ENCODE measurements at places on chromosomes 6 and 20. TPM values are rescaled to one million over a fixed set of nuclear protein-coding genes. Genes with fewer than 3 reads are reported as not detected.

DNA sequence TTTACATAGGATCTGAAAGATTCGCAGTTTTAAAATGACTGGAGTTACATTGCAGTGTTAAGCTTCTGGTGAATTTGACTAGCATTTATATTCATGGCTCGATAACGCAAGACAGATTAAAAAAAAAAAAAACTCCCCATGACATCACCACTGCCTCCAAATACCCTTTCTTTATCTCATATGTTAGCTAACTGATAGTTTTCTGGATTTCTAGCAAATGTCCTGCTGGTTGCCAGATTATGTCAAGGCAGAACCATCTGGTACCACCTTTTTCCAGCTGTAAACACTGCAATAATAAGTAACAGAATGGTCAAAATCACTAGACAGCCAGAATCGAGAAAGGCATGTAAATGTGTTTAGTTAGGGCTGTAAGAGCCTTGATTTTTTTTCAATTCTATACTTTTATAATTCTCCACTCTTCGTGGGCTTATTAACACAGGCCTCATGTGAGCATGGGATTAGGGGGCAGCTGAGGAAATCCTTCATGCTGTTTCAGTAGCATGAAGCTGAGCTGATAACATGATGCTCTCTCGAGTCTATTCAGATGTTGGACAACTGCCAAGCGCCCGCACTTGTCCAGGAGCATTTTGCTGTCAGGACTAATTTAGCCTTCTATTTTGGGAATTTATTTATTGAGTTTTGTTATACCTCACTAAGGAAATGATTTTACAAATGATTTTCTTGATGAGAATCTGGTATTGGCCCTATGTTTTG, 166.0 kb upstream of the SCGN start:
- no peak for DNase-seq

The TBPL1 gene
- 56.4 TPM for polyA plus RNA-seq

The FAM217A gene
- polyA plus RNA-seq = 4.0 TPM

The SRMS gene
- polyA plus RNA-seq = 0.30 TPM

- no peak for DNase-seq
Observed at GRCh38 chr20:23122796-23123655, 36.9 kb upstream of the CD93 start.

- DNase-seq = no peak
Observed at GRCh38 chr20:61295682-61296628, 43.9 kb downstream of the CDH4 start.

The CCDC170 gene
- 2.7 TPM for polyA plus RNA-seq

The C6orf132 gene
- polyA plus RNA-seq = 5.0 TPM

The OR12D3 gene
- not detected for polyA plus RNA-seq

The HLA-DQA1 gene
- 5.7 TPM for polyA plus RNA-seq

The AVP gene
- not detected for polyA plus RNA-seq

GRCh38 chr6:155328074-155328538, 13.8 kb upstream of the TFB1M start:
- DNase-seq = no peak

DNA sequence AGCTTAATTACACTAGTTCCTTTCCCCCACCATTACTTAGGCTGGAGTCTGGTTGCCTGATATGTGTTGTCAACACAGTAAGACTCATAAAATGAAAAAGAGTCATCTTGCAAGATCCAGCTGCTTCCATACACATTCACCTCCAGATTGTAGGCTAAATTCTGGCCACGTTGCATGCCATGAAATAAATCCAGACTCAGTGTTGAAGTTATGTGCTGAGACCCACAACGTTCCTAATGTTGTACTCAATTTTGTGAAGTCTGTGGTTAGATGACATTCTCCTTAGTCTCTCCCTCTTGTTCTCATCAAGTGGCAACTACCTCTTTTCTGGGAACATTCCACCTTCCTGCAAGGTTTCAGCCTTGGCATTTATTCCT, 212.3 kb downstream of the LMBRD1 start:
- no peak for DNase-seq

The KCNK5 gene
- 11.0 TPM for polyA plus RNA-seq

- no peak for DNase-seq
Observed at GRCh38 chr6:74606582-74607071, 599.2 kb downstream of the COL12A1 start.

DNA sequence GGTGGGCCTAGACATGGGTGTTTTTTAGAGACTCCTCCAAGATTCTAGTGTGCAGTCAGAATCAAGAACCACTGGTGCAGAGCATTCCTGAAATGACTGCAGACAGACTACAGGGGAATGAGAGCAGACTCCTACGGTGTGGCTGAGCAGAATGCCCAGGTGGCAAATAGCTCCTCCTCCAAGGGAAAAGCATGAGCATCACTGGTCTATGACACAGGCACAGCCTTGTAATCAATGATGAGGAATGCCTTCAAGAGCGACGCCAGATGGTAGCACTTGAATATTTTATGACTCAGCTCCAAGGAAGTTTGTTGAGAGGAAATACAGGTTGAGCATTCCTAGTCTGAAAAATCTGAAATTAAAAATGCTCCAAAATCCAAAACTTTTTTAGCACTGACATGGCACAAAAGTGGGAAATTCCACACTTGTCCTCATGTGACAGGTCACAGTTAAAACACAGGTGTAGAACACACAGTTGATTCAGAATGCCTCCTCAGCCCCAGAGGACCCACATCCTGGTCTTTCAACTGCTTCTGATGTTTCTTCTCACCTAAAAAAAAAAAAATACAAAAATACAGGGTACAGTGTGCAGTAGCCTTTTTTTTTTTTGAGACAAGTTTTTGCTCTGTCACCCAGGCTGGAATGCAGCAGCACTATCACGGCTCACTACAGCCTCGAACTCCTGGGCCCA, 10.6 kb upstream of the FAM8A1 start:
- no peak for DNase-seq

DNA sequence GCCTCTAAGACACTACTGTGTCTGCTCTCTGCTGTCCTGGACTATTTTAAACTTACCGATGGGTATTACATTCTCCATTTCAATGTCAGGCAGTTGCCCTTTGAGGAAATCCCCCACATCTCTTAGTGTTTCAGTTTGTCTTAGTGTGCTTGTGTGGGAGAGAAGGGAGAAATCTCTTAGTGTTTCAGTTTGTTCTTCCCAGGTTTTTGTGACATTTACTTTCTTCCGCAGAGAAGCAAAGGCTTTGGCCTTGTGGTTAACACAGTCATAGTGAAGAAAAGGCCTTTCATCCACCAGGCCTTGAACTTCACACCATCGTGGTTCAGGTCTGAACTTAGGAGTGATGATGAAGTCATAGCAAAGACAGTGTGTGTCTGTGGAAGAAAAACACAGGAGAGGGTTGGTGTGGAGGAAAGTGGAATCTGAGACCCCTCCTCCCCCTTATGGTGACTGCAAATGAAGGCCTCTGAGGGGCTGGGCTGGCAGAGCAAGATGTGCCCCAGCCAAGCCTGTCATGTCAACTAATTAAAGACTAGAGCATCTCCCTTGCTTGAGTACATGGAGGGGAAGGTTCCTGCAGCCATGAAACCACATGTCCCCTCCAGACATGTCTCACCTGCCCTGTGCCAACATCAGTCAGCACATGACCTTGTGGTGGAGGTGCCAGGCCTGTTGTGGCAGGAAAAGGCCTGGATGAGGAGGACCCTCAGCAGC, 23.9 kb downstream of the RAET1L start:
- no peak for DNase-seq

DNA sequence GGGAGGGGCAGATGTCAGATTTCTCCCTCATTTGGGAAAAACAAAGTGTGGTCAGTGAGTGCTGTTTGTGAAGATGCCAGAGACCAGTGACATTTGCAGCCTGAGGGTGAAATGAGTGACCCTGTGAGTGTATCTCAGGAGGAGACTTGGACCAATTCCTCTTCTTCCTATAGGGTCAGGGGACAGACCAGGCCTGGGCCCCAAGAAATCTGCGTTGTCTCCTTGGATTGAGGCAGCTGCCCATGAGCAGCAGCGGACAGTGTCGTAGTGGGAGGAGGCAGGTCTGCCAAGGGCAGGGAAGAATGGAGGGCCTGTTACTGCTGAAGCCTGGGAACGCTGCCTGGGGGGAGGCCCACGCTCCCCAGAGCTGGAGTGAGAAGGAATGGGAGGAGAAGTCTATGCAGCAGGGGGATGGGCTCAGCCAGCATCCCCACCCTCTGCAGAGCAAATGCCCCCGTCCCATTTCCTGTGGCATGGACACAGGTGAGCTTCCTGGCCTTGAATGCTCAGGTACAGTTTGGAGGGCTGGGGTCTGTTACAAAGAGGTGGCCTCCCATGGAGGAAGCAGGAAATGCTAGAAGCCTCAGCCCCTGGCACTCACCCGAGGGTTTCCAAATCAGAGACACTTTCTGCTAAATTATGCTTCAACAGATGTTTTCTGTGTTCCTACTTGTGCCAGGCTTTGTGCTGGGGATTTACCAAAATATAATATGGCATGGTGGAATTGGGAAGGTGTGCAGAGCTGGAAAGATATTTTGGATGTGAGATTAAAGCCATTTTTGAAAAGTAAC, 29.8 kb downstream of the DAAM2 start:
- DNase-seq = no peak

The RHAG gene
- 3.6 TPM for polyA plus RNA-seq

The TNF gene
- not detected for polyA plus RNA-seq

The TMEM200A gene
- polyA plus RNA-seq = 26.4 TPM

GRCh38 chr6:157708933-157709332, 114.1 kb upstream of the SNX9 start:
- DNase-seq = no peak

The MAS1 gene
- 0.03 TPM for polyA plus RNA-seq

GRCh38 chr6:138245751-138246150, 27.5 kb upstream of the PBOV1 start:
- DNase-seq = no peak

GRCh38 chr6:157713451-157714152, 109.4 kb upstream of the SNX9 start:
- DNase-seq = no peak

The PPIL4 gene
- polyA plus RNA-seq = 55.7 TPM
